PC-3 (cell line): ENCODE measurements at places on chromosomes 2 and 18. TPM values are rescaled to one million over a fixed set of nuclear protein-coding genes. Genes with fewer than 3 reads are reported as not detected.

ANKRD62 gene
- not detected in 2 replicates for total RNA-seq

AMER3 gene
- total RNA-seq = not detected in 2 replicates

DNA sequence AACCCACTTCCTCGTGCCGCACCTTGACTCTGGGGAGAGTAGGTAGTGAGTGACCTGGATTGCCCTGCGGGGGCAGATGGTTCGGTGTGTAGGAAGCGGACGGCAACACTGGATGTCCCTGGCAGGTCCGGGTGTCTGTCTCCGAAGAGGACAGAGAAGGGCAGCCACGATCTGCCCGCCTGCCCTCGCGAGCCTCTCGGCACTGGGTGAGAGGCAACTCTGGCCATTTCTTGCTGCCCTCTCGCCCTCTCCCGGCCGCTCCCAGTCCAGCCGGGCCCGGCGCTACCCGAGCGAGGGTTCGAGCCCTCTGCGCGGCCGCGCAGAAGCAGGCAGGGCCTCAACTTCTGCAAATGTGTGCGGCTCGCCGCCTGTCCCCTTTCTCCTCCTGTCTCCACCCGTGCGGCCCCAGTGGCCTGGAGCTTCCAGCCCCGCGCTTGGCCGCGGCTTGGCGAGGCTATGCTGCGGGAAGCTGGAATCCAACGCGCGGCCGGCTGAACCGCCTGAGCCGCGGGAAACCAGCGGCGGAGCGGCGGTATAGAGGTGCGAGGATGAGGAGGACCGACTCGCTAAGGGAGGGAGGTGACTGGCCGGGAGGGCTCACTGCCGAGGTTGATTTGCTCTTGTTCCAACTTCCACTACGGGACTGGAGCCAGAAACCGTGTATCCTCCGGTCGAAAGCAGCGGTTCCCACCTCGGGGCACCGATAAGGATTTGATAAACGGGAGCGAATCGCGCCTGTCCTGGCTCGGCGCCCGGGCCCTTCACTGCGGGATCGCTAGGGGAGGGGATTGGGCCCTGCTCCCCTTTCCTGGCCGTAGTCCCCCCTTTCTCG, 1.5 kb downstream of the EPAS1 start:
- DNase-seq = peak; percentile 42
- H3K36me3 ChIP-seq = no peaks in the 10 kb centered on the region
- H3K27ac ChIP-seq = peak overlapping the region; percentile 72

GRCh38 chr2:17800693-17801458, 15.4 kb upstream of the MSGN1 start:
- H3K27me3 ChIP-seq = peaks cover 64% of the 10 kb centered on the region
- H3K4me1 ChIP-seq = no peaks in the 10 kb centered on the region
- no peak overlapping the region for H3K4me3 ChIP-seq
- peak; percentile 12 for DNase-seq
- H3K27ac ChIP-seq = no peak overlapping the region
- H3K36me3 ChIP-seq = no peaks in the 10 kb centered on the region

GRCh38 chr2:70901227-70902066, 34.3 kb upstream of the ATP6V1B1 start:
- peak overlapping the region; percentile 74 for H3K4me3 ChIP-seq
- H3K27ac ChIP-seq = no peak overlapping the region
- H3K27me3 ChIP-seq = peaks cover 34% of the 10 kb centered on the region

- 0 out of 2 replicates have a peak, but pooled peaks cover 4% of the 10 kb centered on the region for H3K36me3 ChIP-seq
- H3K27me3 ChIP-seq = no peaks in the 10 kb centered on the region
- no peak overlapping the region for H3K27ac ChIP-seq
- peaks cover 33% of the 10 kb centered on the region for H3K4me1 ChIP-seq
- no peak overlapping the region for H3K4me3 ChIP-seq
These were observed 1.3 kb downstream of the NT5C1B start for GRCh38 chr2:18588049-18588448.
